ENCODE measurements at places on chromosomes 5 and 9.

- peak; percentile 62 for DNase-seq
Observed at GRCh38 chr9:33159777-33160127, 7.4 kb downstream of the B4GALT1 start.

GRCh38 chr9:76529653-76530052, 70.7 kb downstream of the GCNT1 start:
- DNase-seq: no peak

- DNase-seq: no peak
Observed at GRCh38 chr5:15004506-15004905, 132.9 kb upstream of the ANKH start.

DNA sequence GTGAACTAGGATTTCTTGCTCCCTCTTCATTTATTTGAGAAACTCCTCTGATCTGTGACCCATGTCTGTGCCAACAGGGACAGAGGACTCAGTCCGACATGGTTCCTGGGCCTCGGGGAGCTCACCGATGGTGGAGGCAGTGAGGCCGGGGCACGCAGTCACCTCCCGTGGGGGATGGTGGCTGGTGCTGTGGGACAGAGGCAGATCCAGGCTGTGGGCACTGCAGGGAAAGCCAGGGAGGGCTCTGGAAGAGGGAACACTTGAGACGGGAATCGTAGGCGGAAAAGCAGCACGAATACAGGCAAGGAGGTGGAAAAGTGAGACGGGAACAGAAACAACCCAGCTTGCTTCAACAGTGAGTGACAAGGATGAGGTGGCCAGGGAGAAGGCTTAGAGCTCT, 127.8 kb downstream of the GABBR2 start:
- DNase-seq: no peak

GRCh38 chr5:136066661-136067271, 38.0 kb downstream of the TGFBI start:
- DNase-seq: no peak

Data from activated naive CD4-positive, alpha-beta T cell treated with anti-CD3 and anti-CD28 coated beads, Interleukin-2, amount 50 U/mL, for 16 hours (primary cell).